ENCODE measurements at places on chromosomes 7 and 10.

GRCh38 chr7:883055-884021 lies 7.0 kb downstream of the GET4 start:
- no peak for DNase-seq

DNA sequence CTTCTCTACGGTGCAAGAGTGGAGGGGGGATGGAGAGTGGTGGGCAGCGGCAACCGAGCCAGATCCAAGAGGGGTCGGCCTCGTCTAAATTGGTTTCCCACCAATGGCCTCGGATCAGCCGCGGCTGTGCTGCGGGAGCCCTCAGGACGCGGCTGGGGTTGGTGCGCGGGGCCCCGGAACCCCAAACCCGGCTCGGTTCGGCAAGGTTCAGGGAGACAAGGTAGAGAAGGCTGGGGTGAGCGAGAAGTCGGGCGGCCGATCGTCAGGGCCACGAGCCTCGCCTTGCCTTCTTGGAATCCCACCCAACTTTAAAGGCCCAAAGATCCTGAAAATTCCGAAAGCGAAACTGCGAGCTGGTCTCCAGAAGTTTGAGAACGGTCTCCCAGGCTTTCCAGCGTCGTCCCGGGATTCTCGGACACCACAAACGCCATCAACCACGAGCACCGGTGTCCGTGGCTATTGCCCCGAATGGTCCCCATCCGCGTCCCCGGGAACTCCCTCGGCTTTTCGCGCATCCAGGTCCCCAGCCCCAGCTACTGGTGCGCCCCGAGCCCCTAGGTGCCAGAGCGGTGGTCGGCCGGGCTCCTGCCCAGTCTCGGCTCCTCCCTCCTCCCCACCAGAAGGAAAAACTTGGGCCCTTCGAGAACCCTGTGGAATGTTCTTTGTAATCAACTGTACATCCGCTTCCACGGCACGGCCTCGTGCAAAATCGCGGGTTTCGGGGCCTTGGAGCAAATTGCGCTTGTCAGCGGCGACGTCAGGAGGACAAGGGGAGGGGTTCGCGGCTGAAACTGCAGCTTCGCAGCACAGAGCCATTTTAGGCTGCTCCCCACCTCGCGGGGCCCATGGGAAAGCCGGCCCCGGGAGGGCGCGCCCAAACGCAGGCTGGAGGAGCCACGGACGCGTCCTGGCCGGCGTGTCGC lies 3.2 kb downstream of the SFMBT2 start:
- DNase-seq: peak; percentile 70

DNA sequence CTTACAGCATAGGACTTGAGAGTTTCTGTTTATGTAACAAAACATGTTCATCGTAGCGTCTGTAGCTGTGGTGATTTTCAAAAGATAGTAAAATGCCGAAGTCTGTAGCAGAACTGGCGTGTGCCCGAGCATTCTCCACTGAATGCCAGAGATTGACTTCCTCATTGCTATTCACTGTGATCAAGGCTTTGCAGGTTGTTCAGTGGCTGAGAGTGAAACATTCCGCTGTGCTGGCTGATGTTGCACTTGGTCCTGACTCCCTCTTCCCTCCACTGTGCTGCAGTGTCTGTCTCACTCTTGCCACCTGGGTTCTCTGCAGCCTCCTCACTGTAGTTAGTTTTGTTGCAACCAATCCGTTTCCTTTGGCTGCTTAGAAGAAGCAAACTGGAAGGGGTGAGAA lies 37.6 kb downstream of the FHIP2A start:
- DNase-seq: no peak

DNA sequence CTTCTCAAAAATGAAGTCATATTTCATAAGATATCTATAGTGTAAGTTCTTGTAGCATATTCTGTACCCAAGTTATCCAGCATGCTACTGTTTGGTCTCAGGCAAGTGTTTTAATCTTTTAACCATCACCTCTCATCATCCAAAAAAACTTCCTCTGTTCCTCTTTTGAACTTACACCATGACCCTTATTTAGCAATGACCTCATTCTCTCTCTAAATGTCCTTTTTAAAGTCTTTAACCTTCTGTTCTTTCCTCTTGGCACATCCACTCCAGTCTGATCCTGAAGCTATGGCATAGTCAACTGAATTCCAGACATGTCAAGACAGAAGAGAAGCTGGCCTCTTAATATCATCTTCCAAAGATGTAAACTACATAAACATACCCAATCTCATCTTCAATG lies 26.2 kb downstream of the PPP3CB start:
- no peak for DNase-seq

GRCh38 chr10:79188154-79188965 lies 119.6 kb downstream of the ZMIZ1 start:
- no peak for DNase-seq

DNA sequence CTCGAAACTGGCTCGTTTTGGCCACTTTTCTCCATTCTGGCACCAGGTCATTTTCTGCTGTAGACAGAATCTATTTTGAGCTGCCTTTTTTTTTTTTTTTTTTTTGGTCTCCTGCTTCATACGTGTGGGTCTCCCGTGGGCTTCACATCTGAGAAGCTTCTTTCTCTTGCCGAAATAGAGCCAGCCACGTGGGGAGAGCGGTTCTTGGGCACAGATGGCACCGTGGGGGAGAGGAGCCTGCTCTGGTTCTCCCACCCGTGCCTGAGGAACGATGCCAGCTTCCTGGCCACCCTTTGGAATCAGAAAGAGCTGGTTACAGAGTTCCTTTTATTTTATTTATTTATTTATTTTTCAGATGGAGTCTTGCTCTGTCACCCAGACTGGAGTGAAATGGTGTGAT lies 48.7 kb upstream of the OCM2 start:
- no peak for DNase-seq

DNA sequence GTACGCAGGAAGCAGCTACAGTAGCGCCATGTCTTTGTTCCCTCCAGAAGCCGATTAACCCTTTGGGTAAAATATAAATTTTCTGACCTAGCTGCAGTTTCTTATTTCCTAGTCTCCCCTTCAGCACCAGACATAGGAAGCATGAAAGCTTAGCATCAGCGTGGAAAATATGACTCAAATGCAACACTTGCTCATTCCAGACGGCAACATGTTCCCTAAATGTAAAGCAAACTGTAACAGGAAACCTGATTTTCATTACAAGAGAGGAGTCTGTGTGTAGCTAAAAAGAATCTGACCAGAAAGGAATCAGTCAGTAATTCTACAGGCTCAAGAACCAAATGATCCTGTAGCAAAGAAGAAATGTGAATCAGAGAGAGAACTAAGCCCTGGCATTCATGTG lies 219.2 kb downstream of the C7orf25 start:
- no peak for DNase-seq

DNA sequence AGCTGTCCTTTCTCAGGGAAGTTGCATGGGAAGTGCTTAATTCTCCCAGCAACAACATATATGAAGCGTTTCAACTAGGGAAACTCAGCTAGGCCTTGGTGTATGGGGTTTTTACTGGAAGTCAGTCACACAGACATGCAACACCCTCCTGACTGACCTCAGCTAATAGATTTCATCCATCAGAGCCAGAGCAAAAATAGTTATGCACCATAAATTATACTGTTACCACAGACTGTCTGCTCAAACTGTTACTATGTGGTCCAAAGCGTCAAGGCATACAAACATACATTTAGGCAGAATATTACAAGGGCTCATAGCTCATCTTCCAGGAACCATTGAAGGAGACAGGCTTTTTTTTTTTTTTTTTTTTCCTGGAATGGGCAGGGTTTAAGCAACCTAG lies 417.9 kb downstream of the ANKRD7 start:
- DNase-seq: no peak

GRCh38 chr10:17425584-17426262 lies 28.7 kb downstream of the ST8SIA6 start:
- DNase-seq: no peak

DNA sequence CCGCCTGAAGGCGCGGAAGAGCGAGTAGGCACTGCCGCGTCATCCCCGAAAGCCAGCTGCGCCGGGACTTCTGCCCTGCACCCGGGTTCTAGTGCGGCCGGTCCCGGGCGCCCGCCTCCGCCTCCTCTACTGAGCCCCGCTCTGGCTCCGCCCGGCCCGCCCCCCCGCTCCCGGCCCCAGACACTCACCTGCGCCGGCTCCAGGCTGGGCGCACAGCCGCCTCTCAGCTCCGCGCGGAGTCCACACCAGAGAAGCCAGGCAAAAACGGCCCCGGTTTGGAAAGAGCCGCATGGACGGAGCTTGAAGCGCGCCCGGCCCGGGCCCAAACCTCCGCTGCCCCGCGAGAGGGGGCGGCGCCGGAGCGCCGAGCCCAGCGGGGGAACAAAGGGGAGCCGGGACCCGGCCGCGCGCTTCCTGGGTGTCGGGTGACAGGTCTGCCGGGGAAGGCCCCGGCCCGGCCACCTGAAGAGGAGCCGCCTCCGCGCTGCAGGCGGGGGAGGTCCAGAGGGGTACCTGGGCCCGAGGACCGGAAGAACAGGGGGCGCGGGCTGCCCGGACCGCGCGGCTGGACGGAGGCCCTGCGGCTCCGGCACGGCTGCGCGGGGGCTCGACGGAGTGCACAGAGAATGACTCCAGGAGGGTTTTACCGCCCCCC lies 168.2 kb downstream of the NRF1 start:
- DNase-seq: no peak

DNA sequence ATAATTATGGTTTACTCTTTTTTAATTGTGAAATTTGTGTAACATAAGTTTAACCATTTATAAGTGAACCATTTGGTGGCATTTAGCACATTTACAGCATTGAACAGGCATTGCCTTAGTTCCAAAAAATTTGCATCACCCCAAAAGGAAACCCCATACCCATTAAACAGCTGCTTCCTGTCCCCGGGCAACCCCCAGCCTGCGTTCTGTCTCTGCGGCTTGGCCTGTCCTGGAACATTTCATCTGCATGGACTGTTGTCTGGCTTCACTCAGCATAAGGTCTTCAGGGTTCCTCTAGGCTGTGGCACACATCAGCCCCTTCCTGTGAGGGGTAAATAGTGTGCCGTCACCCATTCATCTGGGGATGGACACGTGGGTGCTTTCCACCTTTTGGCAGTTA lies 6.9 kb downstream of the RET start:
- DNase-seq: no peak

DNA sequence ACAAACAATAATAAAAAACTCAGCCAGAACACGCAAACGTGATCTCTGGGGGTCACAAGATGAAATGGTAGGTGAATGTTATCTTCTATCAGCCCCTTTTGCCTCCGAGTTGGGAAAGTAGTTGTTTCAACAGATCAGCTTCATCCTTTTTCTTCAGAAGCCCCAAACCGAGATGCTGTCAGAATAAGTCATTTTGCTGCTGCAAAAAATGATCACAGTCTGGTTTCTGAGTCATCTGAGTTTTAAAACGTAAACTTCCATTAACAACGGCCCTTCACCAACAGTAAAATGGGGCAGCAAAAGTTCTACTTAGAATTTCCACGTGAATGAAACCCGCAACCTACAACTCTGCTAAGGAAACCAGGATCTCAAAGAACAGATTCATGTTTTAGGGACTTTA lies 44.9 kb downstream of the JCAD start:
- no peak for DNase-seq

DNA sequence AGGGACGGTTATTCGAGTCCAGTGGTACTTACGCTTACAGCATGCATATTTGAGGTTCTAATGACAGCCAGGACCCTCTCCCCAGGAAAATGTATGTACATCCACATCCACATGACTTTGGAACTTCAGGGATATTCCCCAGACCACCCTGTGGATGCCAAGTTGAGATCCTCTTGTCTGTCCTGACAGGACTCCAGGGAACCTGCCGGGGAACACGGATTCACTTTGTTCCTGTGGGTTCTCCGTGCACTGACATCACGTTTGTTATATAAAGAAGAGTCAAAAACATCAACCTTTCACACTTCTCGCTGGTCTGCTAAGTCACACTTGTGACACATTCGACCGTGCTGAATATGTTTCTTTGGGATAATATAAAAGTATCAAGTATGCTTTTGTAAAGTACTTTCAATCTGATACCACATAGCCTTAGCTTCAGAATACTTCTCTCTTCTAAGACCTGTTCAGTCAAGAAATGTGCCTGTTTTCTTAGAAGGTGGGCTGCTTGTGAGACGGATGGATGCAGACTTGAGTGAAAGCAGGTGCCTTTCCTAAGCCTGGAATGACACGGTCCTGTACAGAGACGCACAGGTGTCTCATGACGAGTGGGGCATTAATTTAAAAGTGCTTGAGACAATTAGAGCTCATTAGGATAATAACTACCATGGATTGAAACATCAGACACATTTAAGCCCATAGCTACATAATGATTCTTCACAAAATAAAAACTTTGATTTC lies 38.7 kb downstream of the CALML5 start:
- DNase-seq: no peak

DNA sequence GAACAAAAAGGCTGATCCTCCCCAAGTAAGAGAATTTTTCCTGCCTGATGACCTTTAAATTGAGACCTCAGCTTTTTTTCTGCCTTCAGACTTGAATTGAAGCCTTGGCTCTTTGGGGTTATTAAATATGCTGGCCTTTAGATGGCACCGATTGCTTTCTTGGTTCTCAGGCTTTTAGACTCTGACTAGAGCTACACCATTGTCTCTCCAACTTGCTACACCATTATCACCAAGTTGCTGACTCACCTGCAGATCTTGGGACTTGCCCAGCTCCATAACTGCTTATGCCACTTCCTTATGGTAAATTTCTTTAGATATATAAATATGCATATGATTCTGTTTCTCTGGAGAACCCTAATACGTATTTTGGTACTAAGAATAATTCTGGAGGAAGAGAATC lies 3.1 kb upstream of the ABCA13 start:
- DNase-seq: no peak

DNA sequence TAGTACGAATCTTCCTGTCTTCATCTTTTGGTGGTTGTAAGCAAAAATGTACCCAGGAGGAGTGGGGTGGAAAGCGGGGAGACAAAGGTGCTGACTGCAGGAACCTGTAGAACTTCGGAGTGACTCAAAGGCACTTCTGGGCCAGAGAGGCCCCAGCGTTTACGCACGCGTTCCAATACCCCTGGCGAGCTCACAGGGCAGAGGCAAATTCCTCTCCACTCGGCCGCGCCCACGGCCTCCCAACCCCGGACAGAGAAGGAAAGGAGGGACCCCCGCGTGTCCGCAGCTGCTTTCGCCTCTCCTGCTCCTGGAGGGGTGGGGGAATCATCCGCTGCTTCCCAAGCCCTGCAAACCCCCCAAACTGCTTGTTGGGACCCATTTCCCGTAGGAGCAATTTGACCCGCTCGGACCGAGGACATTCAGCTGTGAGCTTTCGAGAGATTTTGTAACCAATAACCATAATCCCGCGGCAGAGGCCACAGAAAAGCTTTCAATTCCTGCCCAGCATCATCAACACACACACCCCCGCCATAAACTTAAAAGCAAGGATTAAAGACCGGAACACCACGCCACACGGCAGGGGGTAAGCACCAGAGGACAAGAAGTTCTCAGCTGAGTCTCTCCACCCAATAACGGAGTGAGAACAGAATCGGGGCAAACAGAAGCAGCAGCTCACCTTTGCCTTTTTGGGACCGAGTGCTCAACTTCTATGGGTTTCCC lies 2.3 kb downstream of the IGF2BP3 start:
- DNase-seq: no peak

GRCh38 chr10:104309980-104310978 lies 28.0 kb downstream of the ITPRIP start:
- peak; percentile 97 for DNase-seq

GRCh38 chr10:124535731-124536495 lies 74.3 kb downstream of the LHPP start:
- DNase-seq: no peak

All from tibial artery (tissue), 4 donors.